ENCODE measurements at places on chromosomes 16 and 17. TPM values are rescaled to one million over a fixed set of nuclear protein-coding genes. Genes with fewer than 3 reads are reported as not detected.

The WWP2 gene
- 17.8 TPM for total RNA-seq

DNA sequence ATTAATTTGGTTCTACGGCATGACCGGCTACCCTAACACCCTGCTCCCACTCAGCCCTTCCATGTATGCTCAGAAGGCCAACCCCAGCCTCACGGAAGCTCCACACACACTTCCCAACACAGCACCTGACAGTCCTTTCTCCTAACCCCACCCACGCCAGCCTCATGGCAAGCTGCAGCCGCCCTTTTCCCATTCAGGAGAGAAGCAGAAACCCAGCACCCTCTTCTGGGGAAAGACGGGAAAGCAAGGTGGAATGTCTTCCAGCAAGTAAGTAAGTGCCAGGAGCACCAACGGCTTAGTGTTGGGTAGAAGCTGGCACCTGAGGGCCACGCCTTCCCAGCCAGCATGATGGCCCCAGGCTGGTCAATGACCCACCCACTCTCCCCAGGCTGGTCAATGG lies 32.1 kb downstream of the ABR start:
- DNase-seq = peak; percentile 32

- no peak for DNase-seq
Measured at GRCh38 chr17:49294122-49294521, 63.5 kb upstream of the PHOSPHO1 start.

DNA sequence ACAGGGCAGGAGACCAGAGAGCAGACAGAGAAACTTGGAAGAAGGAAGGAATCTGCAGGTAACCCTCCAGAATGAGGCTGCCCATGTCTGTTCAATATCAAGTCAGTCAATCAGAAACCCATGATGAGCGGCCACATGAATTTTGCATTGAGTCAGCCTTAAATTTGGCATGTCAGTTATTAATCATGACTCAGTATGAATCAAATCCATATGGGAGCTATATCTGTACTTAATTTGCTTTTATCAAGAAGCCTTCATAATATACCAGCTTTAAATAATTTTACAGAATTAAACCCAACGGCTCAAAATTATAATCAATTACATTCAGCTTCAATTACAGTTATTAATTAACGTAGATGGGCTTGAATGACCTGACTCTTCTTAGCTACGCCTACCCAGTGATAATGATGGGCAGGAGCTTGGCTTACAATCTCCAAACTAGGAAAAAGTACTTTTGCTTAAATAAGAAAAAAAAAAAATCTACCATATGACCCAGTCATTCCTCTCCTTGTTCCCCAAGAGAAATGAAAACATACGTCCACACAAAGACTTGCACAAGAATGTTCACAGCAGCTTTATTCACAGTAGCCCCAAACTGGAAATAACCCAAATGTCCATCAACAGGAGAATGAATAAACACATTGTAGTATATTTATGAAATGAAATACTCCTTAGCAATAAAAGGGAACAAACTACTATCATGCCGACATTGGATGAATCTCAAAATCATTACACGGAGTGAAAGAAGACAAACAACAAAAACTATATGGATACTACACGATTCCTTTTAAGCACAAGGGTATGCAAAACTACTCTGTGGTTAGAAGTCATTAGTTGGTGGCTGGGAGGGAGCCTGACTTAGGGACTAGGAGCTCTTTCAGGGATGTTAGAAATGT lies 48.6 kb downstream of the SLC39A11 start:
- DNase-seq = no peak

DNA sequence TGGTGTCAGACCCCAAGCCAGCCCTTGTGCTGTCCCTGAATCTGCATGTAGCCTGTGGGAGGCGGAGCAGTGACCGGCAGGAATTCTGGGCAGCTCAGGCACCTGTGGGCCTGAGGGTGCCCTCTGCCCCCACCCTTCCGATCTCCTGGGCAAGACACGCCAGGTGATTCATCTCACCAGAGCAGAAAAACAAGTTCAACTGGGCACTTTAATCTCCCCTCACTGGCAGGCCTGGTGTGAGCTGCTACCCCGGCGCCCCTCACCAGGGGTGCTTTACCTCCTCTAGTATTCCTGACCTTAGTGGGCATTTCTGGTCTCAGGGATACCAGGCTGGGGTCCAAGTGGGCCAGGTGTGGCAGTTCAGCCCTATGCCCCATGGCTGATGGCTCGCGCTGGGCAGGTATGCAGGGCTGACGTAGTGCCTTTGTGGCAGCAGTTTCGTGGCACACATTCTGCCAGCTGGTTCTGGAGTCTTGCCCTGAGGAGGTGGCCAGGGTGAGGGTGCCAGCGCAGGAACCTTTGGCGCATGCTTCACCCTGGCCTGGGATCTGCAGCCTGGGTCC lies 6.0 kb downstream of the ERBB2 start:
- no peak for DNase-seq
